ENCODE measurements at places on chromosomes 1 and 21.

GRCh38 chr1:68675336-68675735 lies 178.5 kb upstream of the DEPDC1 start:
- ATAC-seq = no peak

DNA sequence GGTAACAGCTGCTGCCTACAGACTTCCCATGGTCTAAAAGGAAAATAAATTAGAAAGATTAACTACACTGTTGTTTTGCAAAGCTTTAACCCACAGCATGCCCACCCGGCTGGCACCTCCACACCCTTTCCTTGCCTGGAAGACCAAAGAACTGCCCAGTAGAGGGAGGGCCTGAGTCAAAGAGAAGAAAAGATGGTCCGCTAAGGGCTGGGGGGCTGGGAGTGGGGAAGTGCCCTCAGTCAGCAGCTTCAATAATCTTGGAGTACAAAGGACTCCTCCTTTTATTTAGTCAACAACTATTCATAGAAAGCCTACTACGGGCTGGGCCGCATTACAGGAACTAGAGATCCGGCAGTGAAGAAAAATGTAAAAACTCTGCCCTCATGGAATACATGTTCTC lies 40.6 kb downstream of the ERI3 start:
- no peak for ATAC-seq

GRCh38 chr1:155324717-155325602 lies 4.3 kb downstream of the RUSC1 start:
- ATAC-seq = no peak

GRCh38 chr1:231690059-231690458 lies 63.5 kb downstream of the DISC1 start:
- no peak for ATAC-seq

- ATAC-seq = no peak
Measured at GRCh38 chr1:231279081-231279480, 38.1 kb downstream of the GNPAT start.

DNA sequence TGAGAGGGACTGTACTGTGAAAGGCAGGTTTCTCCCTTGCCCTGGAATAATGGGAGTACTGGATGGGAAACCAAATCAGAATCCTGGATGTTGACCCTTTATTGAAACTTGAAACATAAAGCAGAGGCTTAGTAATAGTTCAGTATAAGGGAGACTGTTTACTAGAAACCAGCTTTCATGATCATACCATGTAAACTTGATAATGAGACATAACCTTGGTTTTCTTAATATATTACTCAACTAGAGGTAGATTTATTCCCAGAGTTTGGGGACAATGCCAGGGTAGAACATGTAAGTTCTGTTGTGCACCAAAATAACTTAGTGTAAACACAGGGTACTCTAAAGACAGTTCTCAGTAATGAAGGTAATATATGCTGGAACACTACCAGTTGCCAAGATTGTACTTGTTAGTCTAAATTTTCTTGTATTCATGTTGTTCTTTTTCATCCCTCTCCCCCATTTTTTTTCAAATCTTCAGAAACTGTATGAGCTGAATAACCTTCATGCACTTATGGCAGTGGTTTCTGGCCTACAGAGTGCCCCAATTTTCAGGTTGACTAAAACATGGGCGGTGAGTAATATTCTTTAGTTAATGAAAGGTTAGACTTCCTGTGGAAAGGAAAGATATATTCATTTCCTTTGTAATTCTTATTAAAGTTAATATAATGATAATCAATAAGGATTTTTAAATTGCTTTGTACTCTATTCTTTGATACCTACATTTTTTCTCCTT lies 49.6 kb downstream of the ANGPTL1 start:
- ATAC-seq = peak; percentile 68

GRCh38 chr1:30143517-30143916 lies 579.9 kb downstream of the MATN1 start:
- ATAC-seq = no peak

DNA sequence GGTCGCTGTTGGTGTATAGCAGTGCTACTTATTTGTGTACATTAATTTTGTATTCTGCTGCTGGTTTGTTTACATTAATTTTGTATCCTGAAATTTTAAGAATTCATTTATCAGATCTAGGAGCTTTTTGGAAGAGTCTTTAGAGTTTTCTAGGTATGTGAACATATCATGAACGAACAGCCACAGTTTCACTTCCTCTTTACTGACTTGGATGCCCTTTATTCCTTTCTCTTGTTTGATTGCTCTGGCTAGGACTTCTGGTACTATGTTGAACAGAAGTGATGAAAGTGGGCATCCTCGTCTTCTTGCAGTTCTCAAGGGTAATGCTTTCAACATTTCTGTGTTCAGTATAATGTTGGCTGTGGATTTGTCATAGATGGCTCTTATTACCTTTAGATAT lies 1757.9 kb downstream of the BRINP3 start:
- ATAC-seq = no peak

DNA sequence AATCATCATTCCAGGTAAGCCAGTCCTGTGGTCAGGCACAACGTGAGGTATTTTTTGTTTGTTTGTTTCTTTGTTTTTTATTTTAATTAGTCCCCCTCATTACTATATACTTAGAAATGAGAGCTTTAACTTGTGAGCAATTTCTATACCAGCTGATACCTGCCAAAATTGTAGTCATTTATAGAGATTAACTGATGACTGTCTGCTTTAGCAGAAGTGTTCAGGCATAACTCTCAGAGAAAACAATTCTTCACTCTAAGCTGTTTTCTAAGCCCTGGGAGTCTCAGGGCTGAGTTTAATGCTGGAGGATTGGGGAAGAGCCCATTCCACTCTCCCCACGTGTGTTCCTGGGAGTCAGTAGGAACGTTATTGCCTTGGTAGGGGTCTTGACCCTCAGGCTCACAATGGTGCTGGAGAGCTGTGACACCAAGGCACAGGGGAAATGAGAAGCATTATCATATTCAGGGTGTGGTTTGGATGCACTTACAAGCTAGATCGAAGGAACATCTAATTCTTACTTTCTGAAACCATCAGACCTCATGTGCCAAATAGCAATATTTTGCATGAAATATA lies 168.2 kb downstream of the CLIC6 start:
- ATAC-seq = peak; percentile 60

Data from activated CD4-positive, CD25-positive, alpha-beta regulatory T cell treated with anti-CD3 and anti-CD28 coated beads, Interleukin-2, amount 50 U/mL, for 24 hours (primary cell).